Suppressor macrophage (primary cell): ENCODE measurements at places on chromosomes 12 and 14.

GRCh38 chr14:93033983-93034670 is 81.6 kb downstream of the ITPK1 start:
- DNase-seq: no peak

DNA sequence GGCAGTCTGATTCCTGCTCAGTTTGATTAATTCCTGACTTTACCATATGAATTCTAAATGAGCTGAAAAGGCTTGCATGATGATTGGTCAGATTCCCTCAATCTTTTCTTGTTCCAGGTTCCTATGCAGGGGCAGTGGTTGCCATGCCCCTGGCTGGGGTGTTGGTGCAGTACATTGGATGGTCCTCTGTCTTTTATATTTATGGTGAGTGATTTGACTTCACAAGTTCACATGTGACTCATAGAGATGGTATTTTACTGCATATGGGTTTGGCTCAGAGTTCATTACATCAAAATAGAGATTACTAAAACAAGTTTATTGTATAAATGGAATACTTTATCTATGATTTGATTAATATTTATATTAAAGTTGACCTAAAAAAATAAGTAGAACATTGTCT is 44.8 kb downstream of the SLC17A8 start:
- no peak for DNase-seq

GRCh38 chr14:100683578-100683977 is 43.1 kb upstream of the DLK1 start:
- DNase-seq: peak; percentile 64

GRCh38 chr12:91620992-91621391 is 438.4 kb upstream of the DCN start:
- no peak for DNase-seq

DNA sequence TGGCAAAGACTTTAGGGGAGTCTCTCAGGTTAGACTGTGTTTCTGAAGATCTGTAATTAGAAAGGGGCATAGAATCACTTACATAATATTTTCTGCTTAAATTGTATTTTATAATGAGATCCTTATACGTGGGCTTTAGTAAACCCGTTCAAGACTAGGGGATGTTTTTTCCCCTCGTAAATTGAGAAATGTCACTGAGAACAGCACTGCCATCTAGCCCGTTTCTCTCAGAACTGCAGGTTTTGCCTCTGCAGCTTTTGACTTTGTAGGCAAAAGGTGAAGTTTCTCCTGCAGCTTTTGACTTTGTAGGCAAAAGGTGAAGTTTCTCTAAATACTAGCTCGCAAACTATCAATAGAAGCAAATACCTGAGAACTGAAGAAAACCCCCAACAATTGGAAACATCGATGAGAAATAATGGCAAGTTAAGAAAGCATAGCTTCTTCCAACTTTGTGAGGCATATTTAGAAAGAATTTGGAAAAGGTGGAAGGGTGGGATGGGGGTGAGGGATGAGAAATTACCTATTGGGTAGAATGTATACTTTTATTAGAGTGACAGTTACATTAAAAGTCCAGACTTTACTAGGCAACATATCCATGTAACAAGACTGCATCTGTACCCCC is 9.9 kb upstream of the ASPG start:
- DNase-seq: no peak

DNA sequence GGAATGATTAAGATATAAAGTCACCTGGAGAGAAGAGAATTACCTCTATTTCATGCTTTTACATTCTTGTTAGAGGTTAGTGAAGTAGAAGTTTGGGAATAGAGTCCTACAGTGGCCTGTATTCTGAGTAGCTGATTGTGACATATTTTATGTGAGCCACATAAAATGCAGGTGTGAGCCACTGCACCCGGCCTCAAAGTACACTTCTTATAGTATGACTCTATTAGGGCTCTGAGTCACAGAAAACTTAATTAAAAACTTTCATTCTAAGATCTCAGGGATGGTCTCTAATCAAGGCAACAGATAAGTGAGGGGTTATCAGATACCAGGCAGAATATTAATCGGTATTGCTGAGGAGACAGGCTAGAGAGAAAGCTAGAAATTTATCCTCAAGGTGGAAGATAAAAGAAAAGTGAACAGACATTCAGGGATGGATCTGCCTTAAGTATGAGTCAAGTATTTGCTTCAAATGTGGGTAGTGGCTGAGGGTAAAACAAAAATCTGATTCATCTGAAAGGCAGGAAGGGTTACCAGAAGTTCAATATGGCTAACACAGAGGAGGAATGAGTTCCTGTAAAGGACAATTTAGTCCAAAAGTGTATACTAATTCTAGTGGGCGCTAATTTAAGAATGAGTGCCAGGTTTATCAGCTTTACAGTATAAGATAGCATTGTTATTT is 5.5 kb upstream of the G2E3 start:
- DNase-seq: no peak

DNA sequence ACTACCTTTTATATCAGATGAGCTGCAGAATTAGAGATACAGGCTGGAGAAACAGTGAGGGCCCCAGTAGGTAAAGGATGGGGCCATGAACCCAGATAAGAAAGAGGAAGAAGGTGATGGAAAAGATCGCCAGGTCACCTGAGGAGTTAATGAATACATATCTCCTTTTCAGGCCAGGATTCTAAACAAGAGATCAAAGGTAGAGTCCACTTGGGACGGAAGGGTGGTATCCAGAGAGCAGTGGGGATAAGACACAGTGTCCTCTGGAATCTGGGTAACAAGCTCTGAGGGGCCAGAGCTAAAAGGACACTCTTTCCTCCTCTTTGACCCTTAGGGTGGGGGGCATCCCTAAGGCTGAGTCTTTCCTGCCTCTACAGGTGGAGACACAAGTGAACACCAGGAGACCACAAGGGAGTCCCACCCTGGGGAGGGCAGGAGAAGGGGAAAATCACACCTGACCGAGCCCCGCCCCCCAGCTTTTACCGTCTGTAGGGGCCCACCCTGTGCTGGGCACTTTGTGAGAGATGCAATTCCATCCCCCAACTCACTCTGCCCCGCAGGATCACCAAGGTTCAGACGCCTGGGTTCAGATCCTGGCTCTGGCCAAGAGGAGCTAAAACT is 27.3 kb downstream of the SERPINA1 start:
- DNase-seq: no peak

GRCh38 chr12:50508970-50509663 is 4.3 kb downstream of the DIP2B start:
- DNase-seq: no peak

DNA sequence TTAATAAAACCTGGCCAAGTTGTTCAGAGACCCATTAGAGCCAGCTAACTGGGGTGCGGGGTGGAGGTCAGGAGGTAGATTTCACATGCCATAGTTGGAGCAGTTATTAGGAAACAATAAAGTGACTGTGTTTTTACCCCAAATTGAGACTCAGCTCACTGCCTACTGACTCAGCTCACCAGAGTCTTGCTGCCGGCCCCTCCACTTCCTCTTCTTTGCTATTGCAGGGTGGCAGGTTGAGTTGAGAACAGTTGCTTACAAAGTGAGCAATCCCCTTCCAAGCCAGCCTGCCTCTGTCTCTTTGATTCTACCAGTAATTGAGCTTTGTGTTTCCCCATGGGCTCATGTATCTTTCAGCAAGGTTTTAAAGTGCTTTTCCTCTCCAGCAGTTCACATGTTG is 12.9 kb downstream of the ST8SIA1 start:
- peak; percentile 79 for DNase-seq

DNA sequence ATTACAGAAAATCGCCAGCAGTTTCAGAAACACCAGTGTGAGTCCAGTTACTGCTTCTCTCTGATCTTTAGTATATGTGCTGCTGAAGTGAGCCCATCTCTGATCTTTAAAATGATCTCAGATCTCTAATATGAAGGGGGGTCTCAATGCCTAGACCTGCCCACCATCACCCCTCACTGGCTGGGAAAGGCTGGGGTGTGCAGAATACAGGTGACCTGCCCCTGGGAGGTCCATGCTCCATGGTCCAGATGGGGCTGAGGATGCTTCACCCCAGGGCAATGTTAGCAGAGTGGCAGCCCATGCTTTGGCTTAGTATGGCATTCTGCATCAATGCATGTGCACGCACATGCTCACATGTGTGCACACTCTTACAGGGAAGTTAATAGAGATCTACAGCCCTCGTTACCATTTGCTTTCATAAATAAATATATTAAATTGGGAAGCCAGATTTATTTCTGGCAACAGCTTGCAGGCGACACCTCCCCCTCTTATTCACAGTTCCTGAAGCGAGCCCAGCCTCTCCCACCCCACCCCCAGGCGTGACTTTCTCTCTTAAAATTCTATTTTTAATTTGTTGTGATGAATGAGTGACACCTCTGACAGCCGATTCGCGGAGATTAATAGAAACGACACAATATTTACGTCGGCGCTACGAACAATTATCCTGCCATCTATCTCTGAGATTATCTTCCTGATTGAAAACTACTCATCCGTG is 104.7 kb upstream of the ESRRB start:
- no peak for DNase-seq

- DNase-seq: no peak
Measured at GRCh38 chr14:91293281-91293680, 48.8 kb upstream of the GPR68 start.

DNA sequence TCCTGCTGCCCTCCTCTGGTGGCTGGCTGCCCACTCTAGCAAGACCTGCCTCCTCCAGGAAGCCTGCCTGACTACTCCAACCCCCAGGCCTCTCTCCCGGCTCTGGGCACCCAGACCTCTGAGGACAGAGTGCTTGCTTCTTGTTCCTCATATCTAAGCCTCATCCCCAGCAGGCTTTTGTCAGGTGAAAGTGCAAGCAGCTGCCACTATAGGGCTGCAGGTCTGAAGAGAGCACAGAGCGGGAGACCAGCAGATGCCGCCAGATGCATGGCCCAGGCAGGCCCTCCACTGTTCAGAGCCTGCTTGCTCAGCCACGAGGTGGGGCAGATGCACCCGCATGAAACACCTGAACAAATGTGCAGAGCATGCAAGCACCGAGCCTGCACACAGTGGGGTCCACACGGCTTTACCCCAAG is 73.0 kb downstream of the SERPINA3 start:
- no peak for DNase-seq

DNA sequence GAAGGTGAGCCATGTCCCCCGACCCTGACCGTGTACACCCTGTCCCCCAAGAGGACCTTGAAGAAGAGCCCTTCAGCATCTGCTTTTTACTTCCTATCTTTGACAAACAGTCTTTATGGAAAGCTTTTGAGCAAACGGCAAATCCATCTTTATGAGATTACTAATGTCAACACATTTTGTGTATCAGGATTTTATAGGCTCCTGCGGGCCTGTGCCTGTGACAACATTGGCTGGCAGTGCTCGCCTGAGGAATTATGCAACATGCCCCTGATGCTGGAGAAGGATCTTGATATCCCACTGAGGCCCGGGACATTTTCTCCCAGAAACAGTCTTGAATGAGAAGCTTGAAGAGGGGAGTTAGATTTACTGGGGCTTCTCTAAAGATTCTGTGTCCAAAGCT is 416.5 kb downstream of the NRXN3 start:
- DNase-seq: no peak

- no peak for DNase-seq
Measured at GRCh38 chr14:81521356-81521755, 12.3 kb downstream of the SEL1L start.

DNA sequence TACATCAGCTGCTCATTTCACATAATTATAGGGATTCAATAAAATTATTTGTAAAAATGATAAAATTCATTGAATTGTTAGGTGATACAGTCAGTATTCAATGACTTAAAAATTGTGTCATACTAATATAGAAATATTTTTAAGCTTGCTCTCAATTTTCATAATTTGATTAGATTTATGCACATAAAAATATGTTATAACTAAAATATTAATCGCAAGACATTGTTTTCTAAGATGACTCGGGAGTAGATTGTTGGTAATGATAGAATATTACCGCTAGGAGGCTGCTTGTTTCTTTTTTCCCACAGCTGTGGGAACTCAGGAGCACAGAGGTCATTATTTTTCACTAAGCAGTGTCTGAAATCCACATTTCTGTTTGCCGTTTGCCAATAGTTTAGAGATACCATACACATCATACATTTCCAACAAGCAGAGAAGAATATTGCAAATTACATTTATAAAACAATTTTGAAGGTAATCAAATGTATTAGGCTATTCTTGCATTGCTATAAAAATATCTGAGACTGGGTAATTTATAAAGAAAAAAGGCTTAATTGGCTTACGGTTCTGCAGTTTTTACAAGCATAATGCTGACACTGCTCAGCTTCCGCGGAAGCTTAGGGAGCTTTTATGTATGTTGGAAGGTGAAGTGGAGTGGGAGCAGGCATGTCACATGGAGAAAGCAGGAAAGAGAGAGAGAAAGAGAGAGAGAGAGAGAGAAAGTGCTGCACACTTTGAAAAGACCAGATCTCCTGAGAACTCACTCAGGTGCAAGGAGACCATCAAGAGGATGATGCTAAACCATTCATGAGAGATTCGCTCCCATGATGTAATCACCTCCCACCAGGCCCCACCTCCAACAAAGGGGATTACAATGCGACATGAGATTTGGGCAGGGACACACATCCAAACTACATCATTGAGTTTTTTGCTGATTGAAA is 9.2 kb downstream of the CD69 start:
- no peak for DNase-seq

GRCh38 chr12:108364879-108365278 is 25.8 kb upstream of the CMKLR1 start:
- DNase-seq: no peak

DNA sequence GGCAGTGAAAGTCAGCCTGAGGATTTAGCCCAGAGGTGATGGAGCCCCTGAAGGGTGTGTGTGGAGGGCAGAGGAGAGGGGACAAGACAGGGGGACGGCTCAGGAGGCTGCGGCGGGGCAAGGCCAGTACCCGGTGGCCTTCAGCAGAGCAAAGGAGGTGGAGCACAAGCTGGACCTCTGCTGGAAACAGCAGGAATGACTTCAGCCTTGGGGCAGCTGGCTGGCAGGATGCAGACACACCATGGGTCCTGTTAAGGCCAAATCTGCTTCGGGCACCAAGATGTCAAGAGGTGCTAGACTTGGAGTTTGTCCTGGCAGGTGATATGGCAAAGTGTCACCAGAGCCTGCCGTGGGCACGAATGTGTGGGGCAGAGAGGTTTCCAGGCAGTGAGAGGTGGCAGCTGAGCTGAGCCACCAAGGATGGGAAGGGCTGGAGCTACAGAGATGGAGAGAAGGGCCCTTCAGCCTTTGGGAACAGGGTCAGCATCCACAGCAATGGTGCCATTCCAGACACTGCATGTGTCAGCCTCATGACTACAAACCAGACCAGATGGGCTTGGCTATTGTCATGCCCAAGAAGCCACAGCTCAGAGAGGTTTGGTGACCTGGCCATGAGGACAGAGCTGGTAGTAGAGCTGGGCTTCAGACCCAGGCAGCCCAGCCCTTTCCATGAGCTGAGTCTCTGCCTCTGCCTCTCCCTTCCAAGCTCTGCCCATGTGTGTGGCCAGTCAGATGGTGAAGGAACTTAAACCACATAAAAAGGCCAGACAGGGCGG is 91.9 kb downstream of the LGMN start:
- peak; percentile 70 for DNase-seq

GRCh38 chr14:64823305-64823861 is 56.3 kb downstream of the SPTB start:
- peak; percentile 94 for DNase-seq

GRCh38 chr12:46770501-46771183 is 55.2 kb downstream of the SLC38A4 start:
- DNase-seq: no peak

DNA sequence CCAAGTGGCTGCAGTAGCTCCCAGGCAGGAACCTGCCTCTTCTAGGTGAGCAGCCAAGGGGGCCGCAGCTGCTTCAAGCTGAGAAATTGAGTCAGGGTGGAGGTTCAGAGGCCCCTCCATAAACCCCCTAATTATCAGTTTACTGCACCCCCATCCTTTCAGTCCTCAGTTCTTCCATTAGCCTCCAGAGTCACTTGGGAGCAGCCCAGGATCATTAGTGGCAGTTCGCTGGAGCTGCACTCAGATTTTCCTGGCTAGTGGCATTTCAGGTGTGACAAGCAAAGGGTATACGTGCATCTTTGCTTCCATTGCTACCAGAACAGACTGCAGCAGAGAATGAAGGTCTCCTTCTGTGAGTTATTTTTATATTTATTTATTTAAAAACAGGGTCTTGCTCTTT is 358.7 kb downstream of the FUT8 start:
- DNase-seq: no peak
